NCI-H2107 (cell line): ENCODE measurements at places on chromosomes 2 and 18.

- no peak for DNase-seq
These were observed 12.1 kb downstream of the MXD1 start for GRCh38 chr2:69926849-69927515.

GRCh38 chr2:130882991-130883390 lies 46.3 kb downstream of the ARHGEF4 start:
- no peak for DNase-seq

DNA sequence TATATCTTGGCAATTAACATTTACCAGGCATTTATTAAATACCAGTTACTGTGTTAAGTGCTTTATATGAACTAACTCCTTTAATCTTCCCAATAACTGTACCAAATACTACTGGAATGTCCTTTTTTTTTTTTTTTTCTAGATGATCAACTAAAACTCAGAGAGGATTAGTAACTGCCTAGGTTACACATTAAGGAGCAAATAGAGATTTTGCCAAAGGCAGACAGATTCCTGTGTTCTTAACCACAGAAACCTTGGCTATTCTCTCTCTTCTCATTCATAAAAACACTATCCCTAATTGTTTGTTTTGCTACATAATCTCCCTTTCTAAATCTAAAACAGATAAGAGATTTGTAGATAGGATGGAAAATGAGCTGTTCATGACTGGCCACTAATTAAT lies 13.3 kb downstream of the DHX57 start:
- no peak for DNase-seq

DNA sequence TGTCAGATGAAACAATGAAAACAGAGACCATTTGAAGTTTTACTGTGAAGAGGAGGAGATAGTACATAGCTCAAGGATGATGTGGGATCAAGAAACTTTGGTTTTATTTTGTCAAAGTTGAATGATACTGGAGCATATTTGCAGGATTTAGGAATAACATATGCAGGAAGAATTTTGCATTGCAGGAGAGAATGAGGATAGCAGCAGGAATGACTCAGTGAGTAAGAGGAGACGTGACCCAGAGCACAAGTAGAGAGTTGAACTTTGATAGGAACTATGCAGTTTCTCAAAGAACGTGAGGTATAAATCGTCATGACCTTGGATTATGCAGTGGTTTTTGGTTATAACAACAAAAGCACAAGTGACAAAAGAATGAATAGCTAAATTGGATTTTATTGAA lies 47.7 kb downstream of the MAPRE2 start:
- DNase-seq: no peak

DNA sequence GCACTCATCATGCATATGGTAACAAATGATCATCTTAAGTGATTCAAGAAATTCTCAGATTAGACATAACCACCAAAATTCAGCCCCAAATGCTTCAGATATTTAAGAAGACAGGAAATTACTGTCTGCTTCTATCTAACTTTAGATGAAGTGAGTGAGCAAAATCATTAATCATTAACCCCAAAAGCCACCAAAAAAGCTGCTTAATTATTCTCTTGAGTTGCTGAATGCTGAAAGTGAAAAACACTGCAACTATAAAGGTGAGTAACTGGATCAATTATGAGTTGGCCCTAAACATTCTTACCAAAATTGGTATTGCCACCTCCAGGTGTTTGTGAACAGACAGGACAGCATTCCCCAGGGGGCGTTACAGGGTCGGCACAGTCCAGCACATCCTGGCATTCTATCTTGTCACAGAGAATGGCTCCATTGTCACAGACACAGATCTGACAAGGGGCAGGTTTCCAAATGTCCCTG lies 69.6 kb downstream of the COL5A2 start:
- DNase-seq: no peak

- DNase-seq: no peak
These were observed 22.7 kb upstream of the TFPI start for GRCh38 chr2:187576906-187577305.
